ENCODE measurements at places on chromosomes 1 and 21. TPM values are rescaled to one million over a fixed set of nuclear protein-coding genes. Genes with fewer than 3 reads are reported as not detected.
A peak's percentile ranks its signal among the peaks of the same experiment; 100 is the strongest.

CRYBG2 gene
- 0.86 TPM for total RNA-seq

GRCh38 chr1:163604321-163604720 is 282.6 kb downstream of the NUF2 start:
- H3K27me3 ChIP-seq: no peaks in the 10 kb centered on the region
- H3K27ac ChIP-seq: no peak overlapping the region
- H3K4me3 ChIP-seq: no peak overlapping the region
- no peaks in the 10 kb centered on the region for H3K4me1 ChIP-seq
- H3K36me3 ChIP-seq: no peaks in the 10 kb centered on the region
- DNase-seq: no peak

FAM110D gene
- 2.9 TPM for total RNA-seq

AKR7A3 gene
- 0.83 TPM for total RNA-seq

PTPN22 gene
- 0.84 TPM for total RNA-seq

TRIM67 gene
- under 0.01 TPM for total RNA-seq

GRCh38 chr1:205260948-205261732 is 33.4 kb downstream of the TMCC2 start:
- DNase-seq: no peak
- no peak overlapping the region for H3K4me3 ChIP-seq
- H3K27ac ChIP-seq: no peak overlapping the region
- H3K27me3 ChIP-seq: no peaks in the 10 kb centered on the region
- H3K4me1 ChIP-seq: peaks cover 28% of the 10 kb centered on the region

HSD3B2 gene
- total RNA-seq: not detected

TNFRSF18 gene
- 0.29 TPM for total RNA-seq

LMOD1 gene
- total RNA-seq: 1,618 TPM

- no peaks in the 10 kb centered on the region for H3K4me1 ChIP-seq
- no peak for DNase-seq
- H3K4me3 ChIP-seq: no peak overlapping the region
These were observed 45.2 kb downstream of the CLEC20A start for GRCh38 chr1:178451529-178451928.

GRCh38 chr1:181319907-181320306 is 163.4 kb upstream of the CACNA1E start:
- H3K27me3 ChIP-seq: peaks cover 29% of the 10 kb centered on the region
- H3K4me3 ChIP-seq: no peak overlapping the region
- no peak for DNase-seq
- no peak overlapping the region for H3K27ac ChIP-seq
- H3K36me3 ChIP-seq: no peaks in the 10 kb centered on the region

AMIGO1 gene
- 8.4 TPM for total RNA-seq

DNA sequence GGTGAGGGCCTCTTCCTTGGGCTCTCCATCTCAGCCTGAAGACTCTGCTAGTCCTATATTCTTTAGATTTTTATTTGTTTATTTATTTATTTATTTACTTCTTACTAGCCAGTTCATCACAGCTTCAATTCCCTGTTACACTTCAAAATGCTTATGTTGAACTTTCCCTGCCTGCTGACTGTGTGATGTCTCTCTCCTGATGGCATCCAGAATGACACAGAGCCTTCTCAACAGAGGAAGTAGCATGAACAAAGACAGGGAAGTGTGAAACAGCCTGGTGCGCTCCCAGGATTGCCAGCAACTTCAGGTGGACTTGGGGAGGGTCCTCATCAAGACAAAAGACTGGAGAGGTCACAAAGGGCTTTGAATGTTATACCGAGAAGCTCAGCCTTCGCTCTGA is 4.3 kb upstream of the IPO13 start:
- H3K36me3 ChIP-seq: no peaks in the 10 kb centered on the region
- H3K4me1 ChIP-seq: peaks cover 25% of the 10 kb centered on the region
- H3K27me3 ChIP-seq: no peaks in the 10 kb centered on the region
- H3K4me3 ChIP-seq: no peak overlapping the region

GRCh38 chr21:30710499-30710898 is 8.1 kb downstream of the KRTAP21-3 start:
- no peak overlapping the region for H3K4me3 ChIP-seq
- H3K4me1 ChIP-seq: no peaks in the 10 kb centered on the region
- H3K27ac ChIP-seq: no peak overlapping the region
- H3K36me3 ChIP-seq: no peaks in the 10 kb centered on the region
- DNase-seq: no peak
- no peaks in the 10 kb centered on the region for H3K27me3 ChIP-seq

- no peak overlapping the region for H3K4me3 ChIP-seq
- no peaks in the 10 kb centered on the region for H3K36me3 ChIP-seq
- no peaks in the 10 kb centered on the region for H3K4me1 ChIP-seq
- H3K27me3 ChIP-seq: no peaks in the 10 kb centered on the region
- no peak overlapping the region for H3K27ac ChIP-seq
These were observed 9.3 kb downstream of the CBR1 start for GRCh38 chr21:36079010-36079649.

DNA sequence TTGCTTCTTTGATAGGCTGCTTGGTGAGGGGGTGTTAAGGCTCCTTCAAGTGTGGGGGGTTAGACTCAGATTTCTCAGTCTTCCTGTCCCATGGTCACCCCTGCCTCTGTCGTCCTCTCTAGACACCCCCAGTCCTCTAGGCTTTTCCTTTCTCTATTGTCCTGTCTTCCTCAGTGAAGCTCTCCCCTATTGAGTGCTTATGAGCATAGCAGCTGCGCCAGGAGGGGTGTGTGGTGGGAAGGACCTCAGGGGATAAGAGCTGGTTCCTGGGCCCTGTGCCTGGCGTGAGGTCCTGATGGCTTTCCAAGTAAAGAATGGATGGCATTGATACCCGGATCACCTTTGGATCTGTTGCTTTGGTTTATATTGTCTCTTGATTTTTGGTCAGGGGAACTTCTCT is 69.1 kb downstream of the DIP2A start:
- no peak overlapping the region for H3K27ac ChIP-seq
- peaks cover 5% of the 10 kb centered on the region for H3K36me3 ChIP-seq
- H3K27me3 ChIP-seq: no peaks in the 10 kb centered on the region
- DNase-seq: no peak

C1orf226 gene
- 17.0 TPM for total RNA-seq

- H3K4me1 ChIP-seq: no peaks in the 10 kb centered on the region
- no peak for DNase-seq
- no peaks in the 10 kb centered on the region for H3K27me3 ChIP-seq
- no peak overlapping the region for H3K27ac ChIP-seq
- no peaks in the 10 kb centered on the region for H3K36me3 ChIP-seq
These were observed 47.0 kb downstream of the SERINC2 start for GRCh38 chr1:31460027-31460426.

PTPN7 gene
- total RNA-seq: 0.98 TPM

GRCh38 chr1:28417926-28418637 is 48.5 kb downstream of the PHACTR4 start:
- no peak overlapping the region for H3K27ac ChIP-seq
- no peak overlapping the region for H3K4me3 ChIP-seq
- peaks cover 7% of the 10 kb centered on the region for H3K4me1 ChIP-seq
- H3K36me3 ChIP-seq: no peaks in the 10 kb centered on the region
- no peak for DNase-seq

AADACL4 gene
- total RNA-seq: not detected

IL19 gene
- total RNA-seq: not detected

DNA sequence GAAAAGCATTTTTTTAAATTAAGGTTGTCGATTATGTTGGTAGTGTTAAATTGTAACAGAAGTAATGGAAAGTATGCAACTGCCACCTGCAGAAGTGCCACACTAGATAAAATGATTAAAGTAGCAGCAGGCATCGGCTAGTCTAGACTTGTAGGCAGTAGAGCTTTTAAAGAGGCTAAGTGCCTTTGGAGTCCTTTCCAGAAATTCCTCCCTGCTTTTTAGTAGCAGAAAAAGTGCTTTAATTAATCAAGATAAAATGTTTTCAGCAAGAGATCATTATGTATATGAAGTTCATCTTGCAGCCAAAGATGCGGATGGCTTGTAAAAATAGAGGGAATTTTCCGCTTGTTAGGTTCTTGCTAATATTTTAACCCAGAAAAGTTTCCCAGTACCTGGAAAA is 87.1 kb upstream of the LRRC8D start:
- H3K36me3 ChIP-seq: no peaks in the 10 kb centered on the region
- no peak for DNase-seq
- H3K27me3 ChIP-seq: no peaks in the 10 kb centered on the region

- no peaks in the 10 kb centered on the region for H3K4me1 ChIP-seq
- H3K36me3 ChIP-seq: peaks cover 52% of the 10 kb centered on the region
- H3K27me3 ChIP-seq: no peaks in the 10 kb centered on the region
- DNase-seq: no peak
These were observed 24.4 kb upstream of the PGD start for GRCh38 chr1:10374442-10374860.

- peaks cover 74% of the 10 kb centered on the region for H3K4me1 ChIP-seq
- peak overlapping the region; percentile 11 for H3K27ac ChIP-seq
- no peaks in the 10 kb centered on the region for H3K36me3 ChIP-seq
These were observed 23.3 kb downstream of the STUM start for GRCh38 chr1:226571893-226572292.

DNA sequence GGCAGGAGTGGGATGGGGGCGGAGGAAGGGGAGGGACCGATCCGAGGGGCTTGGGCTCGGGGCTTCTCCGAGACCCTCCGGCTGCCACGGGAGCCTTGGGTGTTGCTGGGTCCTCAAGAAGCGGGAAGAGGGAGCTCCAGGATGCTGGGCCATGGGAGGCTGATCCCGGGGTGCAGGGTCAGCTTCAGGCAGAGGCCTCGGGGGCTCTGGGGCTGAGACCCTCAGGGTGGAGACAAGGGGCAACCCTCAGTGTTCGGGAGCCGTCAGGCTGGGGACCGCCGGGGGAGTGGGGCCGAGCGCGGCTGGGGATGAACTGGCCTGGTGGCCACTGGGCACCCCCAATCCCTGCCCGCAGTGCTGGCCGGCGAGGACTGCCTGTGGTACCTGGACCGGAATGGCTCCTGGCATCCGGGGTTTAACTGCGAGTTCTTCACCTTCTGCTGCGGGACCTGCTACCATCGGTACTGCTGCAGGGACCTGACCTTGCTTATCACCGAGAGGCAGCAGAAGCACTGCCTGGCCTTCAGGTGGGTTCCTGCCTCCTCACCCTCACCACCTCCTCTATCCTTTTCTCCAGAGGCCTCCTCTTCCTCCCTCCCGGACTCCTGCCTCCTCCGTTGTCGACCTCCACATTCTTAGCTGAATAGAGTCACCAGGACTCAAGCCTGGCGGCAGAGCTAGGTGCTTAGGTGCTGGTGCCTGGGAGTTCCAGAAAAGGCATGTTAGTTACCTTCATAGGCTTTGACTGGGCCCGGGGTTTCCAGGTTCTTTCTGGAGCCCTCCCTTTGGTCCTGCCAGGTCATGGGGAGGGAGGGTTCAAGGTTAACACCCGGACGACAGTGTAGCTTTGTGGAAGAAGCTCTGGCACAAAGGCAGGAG is 631 bp downstream of the SHISA4 start:
- no peaks in the 10 kb centered on the region for H3K27me3 ChIP-seq
- H3K4me3 ChIP-seq: peak overlapping the region; percentile 85

- H3K27me3 ChIP-seq: no peaks in the 10 kb centered on the region
- no peak overlapping the region for H3K27ac ChIP-seq
- no peak overlapping the region for H3K4me3 ChIP-seq
- no peaks in the 10 kb centered on the region for H3K36me3 ChIP-seq
- DNase-seq: no peak
These were observed 39.0 kb downstream of the TENT5C start for GRCh38 chr1:117644696-117645311.

DNA sequence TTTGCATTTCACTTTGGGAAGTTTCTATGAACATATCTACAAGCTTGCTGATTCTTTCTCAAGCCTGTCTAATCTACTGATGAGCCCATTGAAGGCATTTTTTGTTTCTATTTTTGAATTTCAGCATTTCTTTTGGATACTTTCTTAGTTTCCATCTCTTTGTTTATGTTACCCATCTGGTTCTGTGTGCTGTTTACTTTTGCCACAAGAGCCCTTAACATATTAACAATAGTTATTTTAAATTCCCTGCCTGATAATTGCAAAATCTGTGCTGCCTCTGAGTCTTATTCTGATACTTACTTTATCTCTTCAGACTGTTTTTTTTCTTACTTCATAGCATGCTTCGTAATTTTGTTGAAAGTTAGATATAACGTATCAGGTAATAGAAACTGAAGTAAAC is 75.8 kb upstream of the ZRANB2 start:
- H3K4me1 ChIP-seq: no peaks in the 10 kb centered on the region
- no peaks in the 10 kb centered on the region for H3K36me3 ChIP-seq
- no peak overlapping the region for H3K4me3 ChIP-seq
- H3K27ac ChIP-seq: no peak overlapping the region

DNA sequence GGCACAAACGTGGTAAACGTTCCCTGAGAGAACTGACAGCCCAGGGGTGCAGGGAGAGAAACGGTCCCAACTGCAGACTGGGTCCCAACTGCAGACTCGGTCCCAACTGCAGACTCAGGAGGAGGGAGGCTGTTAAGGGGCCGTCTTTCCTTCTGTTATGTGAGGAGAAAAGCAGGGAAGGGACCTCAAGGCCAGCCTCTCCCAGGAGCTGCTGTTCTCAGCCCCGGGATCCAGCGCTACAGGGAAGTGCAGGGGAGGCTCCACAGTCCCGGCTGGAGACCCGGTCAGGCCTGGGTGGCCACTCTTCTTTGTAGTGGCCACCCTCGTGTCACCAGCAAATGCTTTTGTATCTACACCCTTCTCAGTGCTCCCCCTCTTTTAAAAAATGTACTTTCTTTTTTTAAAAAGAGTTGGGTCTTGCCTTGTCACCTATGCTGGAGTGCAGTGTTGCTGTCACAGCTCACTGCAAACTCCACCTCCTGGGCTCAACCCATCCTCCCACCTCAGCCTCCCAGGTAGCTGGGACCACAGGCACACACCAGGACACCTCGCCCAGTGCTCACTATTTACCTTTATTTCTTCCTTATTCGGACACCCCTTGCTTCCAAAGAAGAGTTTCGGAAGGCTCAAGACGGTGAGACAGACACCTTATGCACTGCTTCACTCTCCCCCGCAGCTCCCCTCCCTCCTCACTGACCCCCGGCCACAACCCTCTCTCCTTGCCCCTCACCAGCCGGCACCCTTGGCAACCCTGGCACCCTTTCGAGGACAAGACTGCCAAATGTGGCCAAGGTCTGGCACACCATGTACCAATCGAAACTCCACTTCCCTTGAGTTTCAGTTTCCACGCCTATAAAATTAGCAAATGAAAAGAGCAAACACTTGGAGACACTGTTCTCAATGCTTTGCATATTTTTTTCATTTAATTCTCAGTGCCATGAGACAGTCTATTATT is 21.8 kb downstream of the CAPN2 start:
- H3K4me1 ChIP-seq: peaks cover 66% of the 10 kb centered on the region
- no peaks in the 10 kb centered on the region for H3K27me3 ChIP-seq
- H3K4me3 ChIP-seq: no peak overlapping the region
- DNase-seq: no peak

DNA sequence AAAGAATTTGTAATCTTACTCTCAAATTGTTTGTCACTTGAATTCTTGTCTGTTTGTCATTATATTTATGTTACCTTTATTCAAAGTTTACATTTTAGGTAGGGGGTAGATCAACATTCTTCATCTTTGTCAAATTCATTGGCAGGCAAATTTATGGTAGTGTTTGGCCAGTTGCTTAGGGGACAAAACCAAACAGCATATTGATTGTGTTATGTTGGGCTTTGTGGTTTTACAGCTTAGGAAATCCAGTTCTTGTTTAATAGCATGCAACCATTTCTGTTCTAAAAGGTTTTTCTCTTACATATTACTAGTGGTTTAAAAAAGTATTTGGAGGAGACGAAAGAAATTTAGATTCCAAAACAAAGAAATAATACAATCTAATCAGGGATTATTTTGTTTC is 91.4 kb downstream of the HMCN1 start:
- H3K27ac ChIP-seq: no peak overlapping the region
- H3K27me3 ChIP-seq: no peaks in the 10 kb centered on the region
- no peak for DNase-seq
- H3K4me3 ChIP-seq: no peak overlapping the region

- H3K4me1 ChIP-seq: no peaks in the 10 kb centered on the region
- no peak overlapping the region for H3K4me3 ChIP-seq
- no peaks in the 10 kb centered on the region for H3K27me3 ChIP-seq
- no peak for DNase-seq
These were observed 21.9 kb downstream of the UBASH3A start for GRCh38 chr21:42425591-42425990.

Data from esophagus muscularis mucosa (tissue), 4 donors.